BJ (cell line): ENCODE measurements at places on chromosomes 5 and 9. TPM values are rescaled to one million over a fixed set of nuclear protein-coding genes. Genes with fewer than 3 reads are reported as not detected.
A peak's percentile ranks its signal among the peaks of the same experiment; 100 is the strongest.

- no peak for DNase-seq
These were observed 180.5 kb upstream of the RIOK2 start for GRCh38 chr5:97363577-97363976.

- no peak for DNase-seq
These were observed 22.3 kb downstream of the TRIM7 start for GRCh38 chr5:181182651-181183050.

DNA sequence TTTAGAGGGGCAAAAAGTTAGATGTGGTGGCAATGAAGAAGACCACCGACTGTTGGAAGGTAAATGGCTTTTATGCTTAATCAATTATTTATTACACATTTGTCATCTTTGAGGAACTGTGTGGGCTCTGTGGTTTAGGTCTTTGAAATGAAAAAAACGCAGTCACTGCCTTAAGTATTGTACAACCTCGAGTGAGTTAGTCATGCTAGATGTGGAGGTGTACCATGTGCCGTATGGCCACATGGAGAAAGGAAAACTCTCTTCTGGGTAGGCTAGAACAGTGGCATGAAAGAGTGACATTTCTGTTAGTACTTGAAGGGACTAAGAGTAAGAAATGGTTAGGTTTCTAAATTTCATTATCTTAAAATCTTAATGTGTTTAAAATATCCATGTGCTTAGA lies 166.1 kb downstream of the HACD4 start:
- no peak for DNase-seq

DNA sequence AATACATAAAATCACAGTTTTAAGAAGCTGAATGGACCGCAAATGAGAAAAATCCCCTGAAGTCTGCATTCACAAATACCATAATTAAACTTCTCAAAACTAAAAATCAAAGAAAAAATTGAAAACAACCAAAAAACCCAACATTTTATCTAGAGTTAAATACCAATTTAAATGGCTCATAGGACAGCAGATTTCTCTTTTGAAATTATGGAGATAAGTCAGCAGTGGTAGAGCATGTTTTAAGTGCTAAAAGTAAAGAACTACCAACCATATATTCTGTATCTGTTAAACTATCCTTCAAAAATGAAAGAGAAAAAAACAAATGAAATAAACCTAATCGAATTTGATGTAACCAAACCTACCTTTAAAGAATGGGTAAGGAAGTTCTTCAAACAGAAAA lies 862.8 kb downstream of the TAF11L14 start:
- DNase-seq: no peak

- DNase-seq: no peak
These were observed 2.4 kb upstream of the PDLIM7 start for GRCh38 chr5:177499842-177500241.

DNA sequence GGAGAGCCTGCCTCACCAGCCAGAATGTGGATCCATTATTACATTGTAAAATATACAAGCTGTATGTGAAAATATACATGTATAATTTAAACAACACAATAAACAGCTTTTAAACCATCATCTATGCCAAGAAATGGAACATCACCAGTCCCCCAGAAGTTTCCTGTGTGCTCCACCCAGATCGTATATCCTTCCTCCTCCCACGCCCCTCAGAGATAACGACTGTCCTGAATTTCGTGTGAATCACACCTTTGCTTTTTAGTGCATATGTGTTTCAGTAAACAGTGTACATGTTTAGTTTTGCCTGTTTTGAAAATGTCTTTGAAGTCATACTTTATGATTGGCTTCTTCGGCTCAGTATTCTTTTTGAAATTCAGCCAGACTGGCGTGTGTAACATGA lies 134.6 kb upstream of the MYO10 start:
- no peak for DNase-seq

- DNase-seq: no peak
These were observed 10.3 kb downstream of the POLK start for GRCh38 chr5:75522025-75522424.

DNA sequence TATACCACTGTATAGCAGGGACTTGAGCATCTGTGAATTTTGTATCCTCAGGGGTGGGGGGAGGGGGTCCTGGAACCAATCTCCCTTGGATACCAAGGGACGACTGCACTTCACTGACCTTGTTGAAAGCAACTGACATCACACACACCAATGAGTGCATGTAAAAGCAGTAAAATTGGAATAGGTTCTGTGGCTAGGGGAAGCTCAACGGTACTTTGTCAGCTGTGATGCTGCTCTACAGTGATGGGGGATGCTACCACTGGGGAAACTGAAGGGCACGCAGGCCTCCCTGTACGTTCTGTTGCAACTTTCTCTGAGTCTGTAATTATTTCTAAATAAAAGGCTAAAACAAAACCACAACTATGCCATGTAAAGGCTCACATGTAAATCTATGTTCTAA lies 47.0 kb upstream of the RETREG1 start:
- DNase-seq: no peak

DNA sequence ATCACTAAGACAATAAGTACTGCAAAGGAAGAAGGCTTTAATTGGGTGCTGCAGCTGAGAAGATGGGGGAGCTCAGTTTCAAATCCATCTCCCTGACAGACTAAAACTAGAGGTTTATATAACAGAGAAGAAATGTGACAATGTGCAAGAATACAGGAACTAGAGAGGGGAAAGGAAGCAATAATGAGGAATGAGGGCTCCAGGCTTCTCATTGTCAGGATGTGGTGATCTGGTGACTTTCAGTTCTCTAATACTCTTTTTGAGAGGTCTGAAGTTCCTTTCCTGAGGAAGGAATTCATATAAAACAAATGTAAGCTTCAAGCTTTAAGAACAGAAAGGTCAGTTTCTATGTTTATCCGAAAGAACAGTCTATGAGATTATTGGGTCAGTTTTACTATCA lies 42.5 kb upstream of the SPATA31E1 start:
- DNase-seq: no peak

DNA sequence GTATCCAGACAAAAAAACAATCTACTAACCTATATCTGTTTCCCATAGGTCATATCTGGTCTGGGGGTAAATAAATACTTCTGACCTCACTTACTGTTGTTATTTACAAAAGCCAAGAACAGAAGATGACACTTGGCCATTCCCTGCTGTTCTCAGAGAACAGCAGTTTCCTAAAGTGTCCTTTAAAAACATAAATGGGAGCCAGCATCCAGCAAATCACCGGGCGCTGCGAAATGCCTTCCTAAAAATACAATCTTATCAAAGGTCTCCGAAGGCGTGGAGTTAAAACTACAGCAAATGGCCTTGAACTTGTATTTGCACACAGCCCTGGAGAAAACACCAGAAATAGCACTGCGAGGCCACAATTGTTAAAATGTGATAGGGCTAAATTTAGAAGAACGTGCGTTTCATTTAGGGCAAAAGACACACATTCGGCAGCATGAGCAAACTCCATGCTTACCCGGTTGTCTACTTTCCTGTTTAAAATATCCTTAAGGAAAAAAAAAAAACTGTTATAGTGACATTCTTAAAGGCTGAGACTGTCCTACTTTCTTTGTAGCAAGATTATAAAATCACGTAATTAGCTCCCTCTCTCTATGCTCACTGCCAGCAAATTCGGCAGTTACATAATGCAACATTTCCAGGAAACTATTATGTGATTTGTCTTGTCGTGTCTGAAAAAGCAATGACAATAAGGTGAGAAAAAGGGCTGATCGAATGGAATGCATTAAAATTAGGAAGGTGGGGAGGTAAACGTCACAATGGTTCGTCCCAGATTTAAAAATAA lies 1.5 kb downstream of the NFIL3 start:
- DNase-seq: no peak

GRCh38 chr9:104386425-104387069 lies 117.5 kb upstream of the OR13F1 start:
- no peak for DNase-seq

- no peak for DNase-seq
These were observed 17.6 kb downstream of the MEGF9 start for GRCh38 chr9:120696551-120697230.

DNA sequence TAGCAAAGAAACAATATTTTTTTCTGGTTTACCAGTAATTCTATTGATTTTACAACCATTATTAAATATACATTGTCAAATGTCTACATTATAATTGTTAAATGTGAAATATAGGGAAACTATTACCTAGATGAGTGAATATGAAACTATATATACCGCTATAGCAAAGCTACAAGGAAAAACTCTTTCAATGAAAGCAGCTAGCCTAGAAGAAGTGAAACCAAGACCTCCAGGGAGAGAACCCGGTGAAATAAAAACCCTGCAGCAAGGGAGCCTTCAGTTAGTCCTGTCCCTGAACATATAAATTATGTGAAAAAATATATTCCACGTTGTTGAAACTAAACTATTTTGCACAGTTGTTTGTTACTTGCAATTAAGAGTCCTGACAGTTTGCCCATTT lies 913.1 kb downstream of the EFNA5 start:
- DNase-seq: no peak

DNA sequence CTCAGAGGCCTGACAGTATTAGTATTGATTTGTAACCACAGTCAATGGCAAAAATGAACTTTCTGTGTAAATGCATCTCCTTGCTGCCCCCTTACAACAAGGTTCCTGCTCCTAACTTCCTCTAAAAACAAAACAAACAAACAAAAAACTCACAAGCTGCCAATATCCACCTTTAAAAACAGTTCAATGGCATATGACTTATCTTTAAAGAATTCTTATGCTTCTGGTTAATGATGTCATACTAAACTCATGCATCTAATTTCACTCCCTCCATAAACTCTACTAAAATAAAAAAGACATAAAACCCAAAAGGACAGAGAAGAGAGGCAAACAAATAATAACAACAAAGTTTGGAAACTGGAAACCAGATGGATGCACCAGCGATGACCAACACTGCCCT lies 9.0 kb upstream of the OR1N1 start:
- DNase-seq: peak; percentile 9

GRCh38 chr5:132294728-132295504 lies 722 bp downstream of the SLC22A4 start:
- DNase-seq: peak; percentile 69

- DNase-seq: no peak
These were observed 87.5 kb downstream of the TTC39B start for GRCh38 chr9:15219546-15219945.

DNA sequence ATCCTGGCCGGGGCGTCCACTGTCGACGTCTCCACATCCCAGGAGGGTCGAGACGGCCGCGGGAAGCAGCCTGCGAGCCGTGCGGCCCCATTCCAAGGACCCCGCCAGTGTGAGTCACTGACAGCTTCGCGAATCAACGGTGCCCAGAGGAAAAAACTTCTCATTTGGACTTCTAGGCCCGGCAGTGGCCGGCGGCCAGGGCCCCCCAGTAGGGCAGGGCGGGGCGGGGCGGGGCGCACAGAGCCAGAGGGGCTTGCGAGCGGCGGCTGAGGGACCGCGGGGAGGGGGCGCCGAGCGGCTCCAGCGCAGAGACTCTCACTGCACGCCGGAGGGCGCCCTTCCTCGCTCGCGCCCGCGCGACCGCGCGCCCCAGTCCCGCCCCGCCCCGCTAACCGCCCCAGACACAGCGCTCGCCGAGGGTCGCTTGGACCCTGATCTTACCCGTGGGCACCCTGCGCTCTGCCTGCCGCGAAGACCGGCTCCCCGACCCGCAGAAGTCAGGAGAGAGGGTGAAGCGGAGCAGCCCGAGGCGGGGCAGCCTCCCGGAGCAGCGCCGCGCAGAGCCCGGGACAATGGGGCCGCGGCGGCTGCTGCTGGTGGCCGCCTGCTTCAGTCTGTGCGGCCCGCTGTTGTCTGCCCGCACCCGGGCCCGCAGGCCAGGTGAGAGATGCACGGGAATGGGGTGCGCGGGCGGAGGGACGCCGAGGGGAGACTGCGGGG lies at the start of gene F2R:
F2R (plus strand) TSS at position 391 of the 720 bp plus-strand sequence; CDS start at position 573, 182 bp downstream.
- no peak for DNase-seq

DNA sequence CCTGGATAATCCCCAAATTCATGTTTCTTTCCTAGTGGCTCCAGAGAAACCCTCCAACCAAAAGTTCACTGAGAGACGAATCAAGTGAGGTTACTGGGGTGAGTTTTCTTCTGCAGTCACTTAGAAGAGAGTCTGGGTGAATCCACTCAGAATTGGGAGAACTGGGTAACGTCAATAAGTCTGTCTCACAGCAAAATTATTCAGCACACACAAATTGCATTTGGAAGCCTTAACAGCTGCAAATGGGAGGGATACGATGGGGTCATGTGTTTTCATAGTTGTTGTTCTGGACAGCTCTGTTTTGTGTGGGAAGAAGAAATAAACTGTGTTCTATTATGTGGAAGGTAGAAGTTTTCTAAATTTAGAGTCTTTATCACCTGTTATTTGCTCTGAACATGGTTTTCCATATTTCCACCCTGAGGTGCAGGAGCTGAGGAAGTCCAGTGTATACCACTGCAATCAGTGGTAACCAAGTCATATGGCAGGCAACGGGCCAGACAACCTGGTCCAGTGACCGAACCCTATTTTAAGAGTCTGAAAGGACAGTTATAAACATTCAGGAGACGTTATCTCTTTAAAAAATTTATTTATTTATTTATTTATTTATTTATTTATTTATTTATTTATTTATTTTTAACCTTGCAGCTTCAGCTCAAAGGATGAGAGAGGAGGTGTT lies 21.9 kb downstream of the MARCHF3 start:
- no peak for DNase-seq

GRCh38 chr9:120985819-120986222 lies 59.2 kb upstream of the TRAF1 start:
- DNase-seq: no peak

DNA sequence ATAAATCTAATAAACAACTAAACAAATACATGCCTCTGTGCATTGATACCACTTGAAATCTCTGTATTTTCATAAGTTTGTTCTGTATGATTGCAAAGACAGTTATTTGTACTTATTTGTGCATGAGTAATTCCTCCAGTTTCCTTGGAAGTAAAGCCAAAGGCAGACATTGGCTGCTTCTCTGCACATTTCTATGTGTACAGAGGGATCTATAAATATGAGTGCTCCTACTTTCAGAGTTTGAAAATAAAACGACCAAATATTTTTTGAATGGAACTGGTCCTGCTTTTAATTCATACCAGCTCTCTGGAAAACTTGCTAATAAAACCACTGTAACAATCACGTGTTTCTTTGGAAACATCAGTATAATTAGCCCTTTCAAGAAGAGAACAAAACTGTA lies 306.5 kb downstream of the MAN2A1 start:
- no peak for DNase-seq

GRCh38 chr5:135213027-135213386 lies 179.0 kb upstream of the PITX1 start:
- DNase-seq: no peak

HTR1A gene
- not detected in 2 replicates for polyA plus RNA-seq

HAND1 gene
- polyA plus RNA-seq: not detected in 2 replicates

TBC1D13 gene
- 21.2 and 31.9 TPM in 2 replicates for polyA plus RNA-seq

CDKN2B-AS1 gene
- 0.59 and 1.1 TPM in 2 replicates for polyA plus RNA-seq

TLR4 gene
- polyA plus RNA-seq: 5.4 and 9.2 TPM in 2 replicates

C9orf50 gene
- 0.20 and 0.21 TPM in 2 replicates for polyA plus RNA-seq

SAP30L gene
- polyA plus RNA-seq: 26.3 and 41.2 TPM in 2 replicates

PCDHB16 gene
- 0.21 and 0.32 TPM in 2 replicates for polyA plus RNA-seq
